ENCODE measurements at places on chromosomes 4 and X. TPM values are rescaled to one million over a fixed set of nuclear protein-coding genes. Genes with fewer than 3 reads are reported as not detected.

DNA sequence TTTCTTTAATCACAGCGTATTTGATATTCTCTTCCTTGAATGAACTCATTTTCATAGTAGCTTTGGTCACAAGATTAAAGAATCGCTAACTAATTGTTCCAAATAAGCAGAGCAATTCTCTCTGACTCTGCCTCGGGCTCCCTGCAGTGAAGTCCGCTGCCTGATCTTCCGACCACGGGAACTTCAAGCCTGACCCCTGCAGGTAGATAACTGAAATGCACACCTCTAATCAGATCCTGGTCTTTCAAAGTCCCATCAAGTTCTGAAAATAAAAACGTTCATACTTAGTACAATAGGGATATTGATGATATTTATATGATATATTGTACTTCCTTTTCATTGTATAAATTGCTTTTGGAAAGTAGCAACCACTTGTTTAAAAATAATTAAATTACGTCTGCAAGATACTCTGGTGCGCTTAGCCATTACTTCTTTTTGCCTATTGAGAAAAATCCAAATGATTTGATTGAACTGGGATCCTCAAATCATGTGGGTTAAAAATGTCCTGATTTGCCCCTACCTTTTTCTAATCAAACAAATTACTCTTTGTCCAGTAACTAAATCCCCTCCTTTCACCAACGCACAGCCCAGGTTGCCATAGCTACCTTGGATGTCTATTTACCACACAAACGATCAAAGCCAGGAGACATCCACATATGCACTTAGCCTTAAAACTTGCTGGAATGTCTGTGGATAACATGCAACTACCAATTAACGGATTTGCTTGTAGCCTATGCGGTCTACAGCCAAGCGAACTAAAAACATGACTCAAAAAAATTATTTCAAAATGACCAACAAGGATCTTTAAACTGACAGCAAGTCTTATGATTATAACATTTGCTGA is 4.2 kb downstream of the MID1 start:
- DNase-seq = no peak

Gene ZGRF1
- 1.6 TPM for total RNA-seq

- no peak for DNase-seq
Observed at GRCh38 chr4:109730619-109731545, 1.0 kb upstream of the PLA2G12A start.

DNA sequence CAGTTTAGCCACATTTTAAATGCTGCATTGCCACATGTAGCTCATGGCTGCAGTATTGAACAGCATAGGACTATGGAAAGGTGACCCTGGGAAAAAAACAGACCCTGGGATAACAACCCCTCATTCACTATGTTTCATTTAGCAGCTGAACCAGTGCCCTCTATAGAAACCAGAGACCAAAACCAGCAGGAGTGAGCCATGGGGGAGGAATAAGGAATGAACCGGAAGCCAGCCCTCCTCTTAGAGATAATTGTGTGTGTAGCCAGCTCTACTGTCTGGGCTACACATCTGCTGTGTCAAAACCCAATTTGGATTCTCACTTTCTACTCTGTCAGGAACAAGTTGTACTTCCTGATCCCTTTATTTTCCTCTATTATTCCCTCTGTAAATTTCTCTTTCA is 158.5 kb upstream of the S100G start:
- DNase-seq = no peak

Gene ABCG2
- total RNA-seq = 12.5 TPM

DNA sequence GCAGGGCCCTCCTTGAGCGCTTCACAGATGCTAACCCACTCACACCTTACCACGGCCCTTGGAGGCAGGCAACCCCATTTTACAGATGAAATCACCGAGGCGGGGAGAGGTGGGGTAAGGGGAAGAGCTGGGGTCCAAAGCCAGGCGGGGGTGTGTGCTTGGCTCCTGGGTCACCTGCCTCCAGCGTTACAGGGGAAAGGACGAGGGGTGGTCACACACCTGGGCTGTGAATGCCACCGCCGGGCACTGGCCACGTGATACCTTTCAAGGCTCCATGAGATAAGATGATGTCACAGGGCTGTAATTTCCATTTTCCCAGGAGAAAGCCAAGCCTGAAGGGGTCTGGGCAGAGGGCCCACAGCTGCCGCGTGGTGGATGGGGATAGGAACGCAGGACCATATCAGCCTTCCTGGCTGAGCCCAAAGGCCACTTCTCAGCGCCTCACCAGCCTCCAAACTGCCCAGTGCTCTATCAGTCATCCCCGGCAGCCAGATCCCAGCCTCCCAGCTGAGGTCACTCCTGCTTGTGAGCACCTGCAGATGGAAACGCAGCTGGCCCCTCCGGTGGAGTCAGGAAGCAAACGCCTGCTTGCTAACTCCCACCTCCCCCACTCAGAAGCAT is 62.4 kb upstream of the CRMP1 start:
- DNase-seq = no peak

DNA sequence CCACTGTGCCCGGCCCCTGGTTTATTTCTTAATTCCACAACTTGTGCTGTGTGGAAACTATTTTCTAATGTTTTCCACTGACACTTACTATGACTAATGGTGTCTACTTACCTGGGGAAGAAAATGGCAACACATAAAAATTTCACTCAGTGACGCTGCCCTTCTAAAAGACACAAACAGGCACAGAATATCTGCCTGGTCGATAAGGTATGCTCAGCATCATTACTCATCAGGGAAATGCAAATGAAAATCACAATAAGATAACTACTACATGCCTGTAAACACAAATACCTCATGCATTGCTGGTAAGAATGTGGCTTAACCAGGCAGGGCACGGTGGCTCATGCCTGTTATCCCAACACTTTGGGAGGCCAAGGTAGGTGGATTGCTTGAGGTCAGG is 61.6 kb downstream of the UBE2K start:
- no peak for DNase-seq

DNA sequence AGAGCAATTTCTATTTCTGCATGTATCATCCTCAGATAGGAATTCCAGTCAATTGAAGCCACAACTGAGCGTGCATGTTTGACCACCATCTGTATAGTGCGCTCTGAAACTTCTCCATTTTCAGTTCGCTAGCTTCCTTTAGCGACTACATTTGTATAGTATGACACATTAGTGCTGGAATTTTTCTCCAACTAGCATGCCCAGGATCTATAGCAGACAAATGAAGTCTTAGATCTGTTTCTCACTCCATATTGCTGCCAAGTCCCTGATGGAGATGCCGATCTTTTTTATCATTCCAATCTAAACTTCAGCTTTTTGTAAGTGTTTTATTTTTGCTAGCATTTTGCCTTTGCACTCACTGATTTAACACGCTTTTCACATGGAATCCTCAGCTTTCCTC is 774.8 kb upstream of the TENM3 start:
- DNase-seq = no peak

GRCh38 chr4:2059726-2060602 is 837 bp downstream of the NAT8L start:
- DNase-seq = no peak

- no peak for DNase-seq
Observed at GRCh38 chrX:20472620-20473258, 206.0 kb upstream of the RPS6KA3 start.

Gene SAGE1
- not detected for total RNA-seq

DNA sequence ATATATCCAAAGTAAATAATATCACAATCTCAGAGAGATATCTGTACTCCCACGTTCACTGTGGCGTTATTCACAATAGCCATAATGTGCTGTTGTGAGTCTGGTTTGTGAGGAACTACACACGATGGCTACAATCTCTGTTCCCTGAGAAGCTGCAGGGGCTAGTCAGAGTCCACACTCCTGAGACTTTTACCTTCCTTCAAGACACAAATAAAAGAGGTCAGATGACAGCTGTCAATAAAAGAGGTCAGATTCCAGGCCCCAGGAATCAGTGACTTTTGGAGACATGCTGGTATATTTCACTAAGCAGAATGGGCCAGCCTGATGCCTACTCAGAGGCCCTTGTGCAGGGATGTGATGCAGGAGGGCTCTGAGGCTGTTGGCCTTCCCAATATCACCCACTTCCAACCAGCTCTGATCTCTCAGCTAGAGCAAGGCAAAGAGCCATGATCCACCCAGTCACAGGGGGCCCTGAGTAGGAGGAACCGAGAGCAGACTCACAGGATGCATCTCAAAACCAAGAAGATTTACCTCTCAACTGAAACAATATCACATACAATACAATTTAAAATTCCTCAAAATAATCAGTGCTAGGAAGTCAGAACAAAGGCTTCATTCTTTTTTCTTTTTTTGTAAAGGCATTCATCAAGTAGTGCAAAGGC is 13.8 kb downstream of the FRYL start:
- no peak for DNase-seq

DNA sequence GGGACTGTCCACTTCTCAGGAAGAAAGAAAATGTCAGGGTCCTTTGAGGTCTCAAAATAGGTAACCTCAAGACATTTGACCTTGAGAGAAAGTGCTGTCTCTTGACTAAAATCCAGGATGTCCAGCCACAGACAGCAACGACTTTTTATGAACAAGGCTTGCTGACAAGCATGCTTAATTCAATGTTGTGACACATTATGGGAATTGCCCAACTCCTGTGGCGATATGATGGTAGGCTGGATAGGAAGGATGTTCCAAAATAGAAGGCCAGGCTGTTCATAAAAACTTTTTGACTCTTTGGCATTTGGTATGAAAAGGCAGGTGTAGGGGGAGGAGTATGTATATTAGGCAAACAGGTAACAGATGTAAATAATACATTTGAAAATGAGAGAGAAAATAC is 50.8 kb upstream of the EDNRA start:
- no peak for DNase-seq

DNA sequence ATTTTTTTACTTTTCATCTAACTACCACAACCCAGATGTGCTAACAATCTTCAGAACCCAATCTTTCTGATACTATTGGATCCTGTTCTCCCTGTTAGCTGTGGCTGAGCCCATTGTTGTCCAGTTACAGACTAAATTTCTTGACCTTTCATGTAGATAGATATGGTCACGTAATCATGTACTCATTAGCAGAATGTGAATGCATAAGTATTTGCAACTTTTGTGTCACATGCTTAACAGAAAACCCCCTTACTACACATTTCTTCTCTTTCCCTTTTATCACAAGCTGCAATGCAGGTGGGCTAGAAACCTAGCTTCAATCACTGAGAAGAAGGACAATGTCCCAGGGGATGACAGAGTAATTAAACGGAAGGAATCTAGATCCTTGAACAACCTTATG is 13.1 kb upstream of the FAM13A start:
- no peak for DNase-seq

Gene DNAAF6
- not detected for total RNA-seq

DNA sequence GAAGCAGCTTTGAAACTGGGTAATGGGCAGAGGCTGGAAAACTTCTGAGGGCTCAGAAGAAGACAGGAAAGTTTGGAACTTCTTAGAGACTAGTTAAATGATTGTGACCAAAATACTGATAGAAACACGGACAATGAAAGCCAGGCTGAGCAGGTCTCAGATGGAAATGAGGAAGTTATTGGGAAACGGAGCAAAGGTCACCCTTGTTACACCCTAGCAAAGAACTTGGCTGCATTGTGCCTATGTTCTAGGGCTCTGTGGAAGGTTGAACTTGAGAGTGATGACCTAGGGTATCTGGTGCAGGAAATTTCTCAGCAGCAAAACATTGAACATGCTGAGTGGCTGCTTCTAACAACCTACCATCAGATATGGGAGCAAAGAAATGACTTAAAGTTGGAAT is 50.8 kb upstream of the FBXW7 start:
- no peak for DNase-seq

DNA sequence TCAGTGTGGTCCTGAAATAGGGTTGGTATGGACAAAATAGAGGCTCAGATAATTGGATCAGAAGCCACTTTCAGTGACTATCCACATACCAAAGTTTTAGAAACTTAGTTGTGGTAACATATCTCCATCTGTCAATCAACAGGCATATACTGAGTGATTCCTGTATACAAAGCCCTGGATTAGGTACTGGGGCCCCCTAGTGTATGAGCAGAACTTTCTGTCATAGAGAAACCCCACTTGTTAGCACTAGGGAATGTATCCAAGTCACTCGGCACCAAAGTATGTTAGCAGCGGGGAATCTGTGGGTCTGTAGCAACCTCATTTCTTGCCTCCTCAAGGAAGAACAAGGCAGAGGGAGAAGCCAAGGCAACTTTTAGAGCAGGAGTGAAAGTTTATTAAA is 50.7 kb downstream of the MAP7D3 start:
- no peak for DNase-seq

Gene CYP2U1
- 5.5 TPM for total RNA-seq

- no peak for DNase-seq
Observed at GRCh38 chrX:132638313-132638712, 149.5 kb upstream of the MBNL3 start.

GRCh38 chr4:3229328-3229727 is 19.6 kb upstream of the MSANTD1 start:
- no peak for DNase-seq

Gene AFM
- total RNA-seq = not detected

GRCh38 chr4:114807759-114808404 is 209.3 kb downstream of the UGT8 start:
- no peak for DNase-seq

GRCh38 chr4:52822583-52822971 is 39.5 kb upstream of the RASL11B start:
- no peak for DNase-seq

DNA sequence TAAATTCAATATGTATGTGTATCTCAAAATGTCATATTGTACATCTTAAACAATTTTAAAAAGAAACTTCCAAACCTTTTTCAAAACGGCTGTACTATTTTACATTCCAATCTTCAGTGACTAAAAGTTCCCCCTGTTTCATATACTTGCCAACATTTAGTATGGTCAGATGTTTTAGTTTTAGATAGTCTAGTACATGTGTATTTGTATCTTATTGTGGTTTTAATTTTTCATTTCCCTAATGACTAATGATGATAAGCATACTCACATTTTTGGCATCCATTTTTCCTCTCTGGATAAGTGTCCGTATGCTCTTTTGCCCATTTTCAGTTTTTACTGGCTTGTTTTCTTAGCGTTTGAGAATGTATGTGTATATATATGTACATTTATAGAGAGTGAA is 212.2 kb upstream of the MAGEB18 start:
- no peak for DNase-seq

DNA sequence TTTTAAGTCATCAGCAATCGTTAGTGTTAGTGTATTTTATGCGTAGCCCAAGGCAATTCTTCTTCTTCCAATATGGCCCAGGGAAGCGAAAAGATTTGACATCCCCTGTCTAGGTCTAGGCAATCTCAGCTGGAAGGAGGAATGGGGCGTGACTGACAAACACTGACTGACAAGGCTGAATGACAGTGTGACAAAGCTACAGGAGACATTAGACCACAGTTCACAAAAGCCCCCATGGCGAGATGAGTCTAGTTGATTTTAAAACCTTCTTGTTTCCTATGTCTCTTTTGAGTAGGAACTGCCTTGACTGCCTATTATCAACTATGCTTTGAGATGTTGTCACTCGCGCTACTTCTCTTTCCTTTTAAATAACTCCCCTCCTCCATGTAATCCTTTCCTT is 42.3 kb downstream of the QRFPR start:
- DNase-seq = no peak

DNA sequence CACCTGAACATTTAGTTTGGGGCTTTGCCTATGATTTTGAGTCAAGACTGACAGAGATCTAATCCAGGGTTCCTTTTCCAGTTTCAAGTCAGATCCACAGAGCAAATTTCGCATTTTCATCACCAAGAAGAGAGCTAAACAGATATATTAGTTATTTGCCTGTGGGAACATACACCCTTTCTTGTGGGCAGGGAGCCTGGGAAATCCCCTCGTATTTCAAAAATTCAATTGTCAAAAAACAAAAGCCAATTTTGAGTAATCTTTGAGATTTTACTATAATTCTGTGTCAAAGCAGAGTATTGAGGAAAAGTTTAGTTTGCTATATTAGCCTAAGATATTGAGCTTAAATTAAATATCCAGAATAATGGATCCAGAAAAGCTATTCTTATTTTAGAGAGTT is 56.6 kb downstream of the AFM start:
- DNase-seq = no peak

Gene PQBP1
- total RNA-seq = 51.3 TPM

Data from glomerular endothelial cell (primary cell).